NT2/D1 (cell line): ENCODE measurements at places on chromosomes 3 and 15.

- DNase-seq = no peak
Observed at GRCh38 chr3:67804578-67804977, 150.2 kb upstream of the SUCLG2 start.

DNA sequence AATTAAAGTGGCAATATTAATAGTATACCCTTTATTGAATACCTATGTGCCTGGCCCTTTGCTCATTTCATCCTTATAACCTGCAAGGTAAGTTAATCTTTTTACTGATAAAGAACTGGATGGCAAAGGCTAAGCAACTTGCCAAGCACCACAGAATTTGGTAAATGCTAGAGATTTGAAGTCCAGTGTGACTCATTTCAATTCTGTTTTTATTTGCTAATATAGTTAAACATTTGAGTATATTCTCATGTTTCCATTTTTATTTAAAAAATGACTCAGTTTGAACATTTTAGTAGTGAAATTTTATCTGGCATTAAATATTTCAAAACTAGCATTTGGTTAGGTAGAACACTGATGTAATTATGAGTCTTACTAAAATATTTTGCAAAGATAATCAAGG lies 11.3 kb downstream of the PFN2 start:
- no peak for DNase-seq

GRCh38 chr3:120130656-120131055 lies 36.4 kb upstream of the GSK3B start:
- DNase-seq = no peak

DNA sequence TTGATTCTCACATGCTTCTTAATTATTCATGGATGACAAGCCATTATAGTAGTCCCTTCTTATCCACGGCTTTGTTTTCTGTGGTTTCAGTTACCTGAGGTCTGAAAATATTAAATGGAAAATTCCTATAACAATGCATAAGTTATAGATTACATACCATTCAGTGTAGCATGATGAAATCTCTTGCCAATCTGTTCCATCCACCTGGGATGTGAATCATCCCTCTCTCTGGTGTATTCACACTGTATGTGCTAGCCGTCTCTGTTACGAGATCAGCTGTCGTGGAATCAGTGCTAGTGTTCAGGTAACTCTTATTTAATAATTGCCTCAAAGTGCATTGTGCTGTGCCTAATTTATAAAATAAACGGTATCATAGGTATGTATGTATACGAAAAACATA lies 5.2 kb downstream of the WDR5B start:
- DNase-seq = no peak

DNA sequence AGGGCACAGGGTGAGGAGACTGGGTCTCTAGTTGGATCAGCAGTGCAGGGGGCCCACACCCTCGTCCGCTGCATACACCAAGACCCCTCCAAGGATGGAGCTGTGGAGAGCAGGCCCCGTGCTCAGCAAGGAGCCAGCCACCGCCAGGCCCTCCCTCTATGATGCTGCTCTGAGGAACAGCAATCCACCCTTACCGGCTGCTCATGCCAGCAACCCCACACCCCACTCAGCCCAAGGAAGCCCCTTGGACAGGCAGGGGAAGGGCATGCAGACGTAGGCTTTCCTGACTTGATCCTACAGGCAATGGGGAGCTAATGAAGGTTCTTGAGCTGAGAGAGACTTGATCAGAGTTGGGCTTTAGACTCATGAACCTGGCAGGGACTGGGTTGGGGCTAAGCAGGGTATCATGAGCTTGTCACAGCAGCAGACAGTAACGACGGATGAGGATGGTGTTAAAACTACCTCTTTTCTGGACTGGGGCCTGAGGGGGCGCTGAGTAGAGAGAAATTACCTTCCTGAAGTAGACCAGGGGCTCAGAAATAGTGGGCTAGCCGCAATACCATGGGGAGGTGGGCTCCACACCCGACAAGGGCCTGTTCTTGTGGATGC lies 50.5 kb upstream of the FGD5 start:
- no peak for DNase-seq

GRCh38 chr15:96182736-96183513 lies 147.6 kb upstream of the NR2F2 start:
- no peak for DNase-seq

GRCh38 chr3:27354588-27355203 lies 14.5 kb downstream of the NEK10 start:
- DNase-seq = peak; percentile 13

DNA sequence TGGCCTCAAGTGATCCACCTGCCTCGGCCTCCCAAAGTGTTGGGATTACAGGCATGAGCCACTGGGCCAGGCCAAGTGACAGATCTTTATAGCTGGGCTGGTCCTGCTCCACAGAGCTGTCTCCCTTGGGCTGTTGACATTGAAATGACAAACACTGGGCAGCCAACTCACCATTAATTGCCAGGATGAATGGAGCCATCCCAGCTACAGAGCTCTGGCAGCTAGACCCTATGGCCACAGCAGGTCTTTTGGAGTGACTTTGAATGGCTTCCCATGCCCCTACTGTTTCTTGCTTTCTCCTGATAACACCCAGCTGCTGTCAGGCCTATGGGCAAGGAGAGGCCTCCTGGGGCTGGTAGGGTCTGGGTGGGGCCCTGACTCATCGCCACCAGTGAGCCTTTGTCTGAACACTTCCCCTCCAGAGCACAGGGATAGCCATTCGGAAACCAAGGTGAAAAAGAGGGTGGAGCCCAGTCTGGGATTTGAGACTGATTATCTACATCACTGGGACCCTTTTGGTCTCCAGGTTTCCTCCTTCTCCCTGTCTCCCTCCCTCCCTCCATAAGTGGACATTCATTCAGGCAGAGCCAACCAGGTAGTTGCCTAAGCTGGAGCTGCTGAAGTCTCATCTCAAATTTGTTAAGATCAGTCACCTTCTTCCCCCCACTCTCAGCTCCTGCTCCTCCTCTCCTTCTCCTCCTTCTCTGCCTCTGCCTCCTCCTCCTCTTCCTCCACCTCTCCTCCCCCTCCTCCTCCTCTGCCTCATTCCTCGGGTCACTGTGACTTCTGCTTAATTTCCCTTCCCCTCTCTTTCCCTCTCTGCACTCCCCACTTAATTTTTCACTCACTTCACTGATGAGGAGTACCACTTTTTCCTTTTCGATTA lies 34.0 kb downstream of the BHLHE40 start:
- DNase-seq = no peak

- no peak for DNase-seq
Observed at GRCh38 chr3:72982609-72983366, 13.8 kb upstream of the PPP4R2 start.

GRCh38 chr3:97896547-97896946 lies 74.7 kb downstream of the CRYBG3 start:
- no peak for DNase-seq
